Type B pancreatic cell (in vitro differentiated cells): ENCODE measurements at places on chromosomes 2 and 18. TPM values are rescaled to one million over a fixed set of nuclear protein-coding genes. Genes with fewer than 3 reads are reported as not detected.

DNA sequence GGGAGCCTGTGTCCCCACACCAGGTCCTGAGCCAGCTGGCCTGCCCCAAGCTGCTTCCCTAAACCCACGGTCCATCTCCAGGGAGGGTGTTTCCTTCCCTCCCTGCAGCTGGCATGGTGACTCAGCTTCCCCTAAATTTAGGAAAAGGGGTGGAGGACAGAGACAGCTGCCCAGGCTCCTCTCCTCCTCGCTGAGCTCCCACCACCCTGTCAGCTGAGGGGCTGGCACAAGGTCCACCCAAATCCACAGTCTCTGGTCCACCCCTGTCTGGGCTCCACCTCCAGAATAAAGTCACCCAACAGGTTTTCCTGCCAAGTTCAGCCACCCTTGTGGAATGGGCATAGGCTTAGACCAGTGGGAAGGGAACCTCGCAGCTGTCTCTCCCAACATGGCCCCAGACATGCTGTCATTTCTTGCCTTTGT is 156.5 kb downstream of the TNS1 start:
- no peak for DNase-seq

Gene CNTNAP5
- total RNA-seq = 3.3 and 5.0 TPM in 2 replicates

Gene FABP1
- 28.2 and 56.2 TPM in 2 replicates for total RNA-seq

Gene CFAP65
- total RNA-seq = 0.29 and 2.1 TPM in 2 replicates
